ENCODE measurements at places on chromosomes 12 and 14. TPM values are rescaled to one million over a fixed set of nuclear protein-coding genes. Genes with fewer than 3 reads are reported as not detected.
A peak's percentile ranks its signal among the peaks of the same experiment; 100 is the strongest.

Gene ADCY4
- 2.3 TPM for total RNA-seq

Gene LRRC23
- 4.7 TPM for total RNA-seq

Gene TRHDE
- not detected for total RNA-seq

Gene NPFF
- not detected for total RNA-seq

Gene RHOJ
- total RNA-seq: not detected

DNA sequence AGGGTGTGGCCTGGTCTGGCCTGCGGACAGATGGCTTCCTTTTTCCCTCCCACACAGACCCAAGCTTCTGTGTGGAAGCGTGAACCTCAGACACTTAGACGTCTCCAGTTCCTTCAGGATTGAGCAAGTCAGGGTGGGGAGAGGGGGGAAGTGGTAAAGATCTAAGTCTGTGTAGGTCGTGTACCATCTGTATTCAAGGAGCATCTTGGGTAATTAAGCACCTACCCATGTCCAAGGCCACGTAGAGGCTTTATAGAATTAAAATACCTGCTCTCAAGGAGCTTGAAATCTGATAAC, 1.7 kb downstream of the AVIL start:
- H3K4me3 ChIP-seq: no peak overlapping the region
- peaks cover 17% of the 10 kb centered on the region for H3K36me3 ChIP-seq
- H3K27ac ChIP-seq: no peak overlapping the region

- H3K27me3 ChIP-seq: peaks cover 29% of the 10 kb centered on the region
- H3K27ac ChIP-seq: no peak overlapping the region
- peak; percentile 71 for DNase-seq
- H3K4me1 ChIP-seq: peaks cover 7% of the 10 kb centered on the region
- H3K4me3 ChIP-seq: no peak overlapping the region
Measured at GRCh38 chr14:74608959-74609611, 3.0 kb downstream of the LTBP2 start.

DNA sequence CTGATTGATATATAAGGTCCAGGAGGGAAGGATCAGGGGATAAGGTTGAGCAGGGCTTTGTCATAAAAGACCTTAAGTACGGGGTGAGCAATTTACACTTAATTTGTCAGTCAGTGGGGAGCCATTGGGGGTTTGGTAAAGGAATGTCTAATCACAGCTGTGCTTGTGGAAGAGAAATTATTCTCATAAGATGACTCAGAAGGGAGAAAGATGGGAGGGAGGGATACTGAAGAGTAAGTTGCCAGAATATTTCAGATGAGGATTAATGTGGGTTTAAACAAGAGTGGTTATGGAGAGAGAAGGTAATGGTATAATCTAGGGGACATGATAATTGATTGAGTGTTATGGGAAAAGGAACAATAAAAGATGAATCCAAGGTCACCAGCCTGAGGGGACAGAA, 500.1 kb upstream of the CCDC196 start:
- no peak for DNase-seq
- H3K27me3 ChIP-seq: peaks cover 22% of the 10 kb centered on the region
- H3K4me3 ChIP-seq: no peak overlapping the region
- H3K27ac ChIP-seq: no peak overlapping the region

- H3K36me3 ChIP-seq: no peaks in the 10 kb centered on the region
- H3K4me3 ChIP-seq: no peak overlapping the region
- DNase-seq: no peak
- H3K27me3 ChIP-seq: no peaks in the 10 kb centered on the region
- no peak overlapping the region for H3K27ac ChIP-seq
- no peaks in the 10 kb centered on the region for H3K4me1 ChIP-seq
Measured at GRCh38 chr14:100867631-100868315, 35.7 kb downstream of the RTL1 start.

DNA sequence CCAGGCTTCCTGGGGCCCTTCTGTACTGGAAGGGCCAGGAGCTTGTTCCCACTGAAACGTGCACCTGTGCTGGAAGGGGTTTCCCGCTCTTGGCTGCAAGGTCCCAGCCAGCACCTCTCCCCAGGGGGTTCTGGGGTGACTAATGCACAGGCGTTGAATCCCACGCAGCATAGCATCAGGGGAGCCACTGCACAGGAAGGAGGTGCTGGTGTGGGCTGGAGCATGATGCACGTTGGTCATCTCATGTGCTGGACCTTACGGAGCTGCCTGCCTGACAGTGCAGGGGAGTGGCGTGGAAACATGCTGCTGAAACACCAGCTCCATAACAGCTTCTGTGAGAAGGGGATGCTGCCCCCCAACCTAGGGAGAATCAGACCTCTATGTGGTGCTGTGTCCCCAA, 623.0 kb downstream of the AACS start:
- no peak overlapping the region for H3K4me3 ChIP-seq
- no peaks in the 10 kb centered on the region for H3K4me1 ChIP-seq
- H3K36me3 ChIP-seq: no peaks in the 10 kb centered on the region

DNA sequence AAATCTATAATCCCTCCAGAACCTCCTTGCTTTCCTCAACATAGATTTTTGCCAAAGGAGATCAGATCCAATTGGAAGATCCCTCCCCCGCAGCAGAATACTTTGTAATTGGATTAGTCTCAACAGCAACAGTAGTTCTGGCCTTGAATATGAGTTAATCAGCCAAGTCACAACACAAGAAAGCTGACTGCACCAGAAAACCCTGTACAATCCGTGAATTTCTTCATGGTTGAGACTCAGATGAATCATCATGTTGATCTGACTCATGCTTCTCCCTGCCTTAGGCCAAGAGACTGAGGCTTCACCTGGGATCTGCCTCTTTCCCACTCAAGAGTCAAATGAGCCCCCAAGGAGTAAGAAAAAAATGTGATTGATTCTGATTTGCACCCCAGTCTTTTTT, 3.0 kb upstream of the METTL17 start:
- no peak overlapping the region for H3K27ac ChIP-seq
- DNase-seq: no peak
- peaks cover 10% of the 10 kb centered on the region for H3K27me3 ChIP-seq
- peaks cover 12% of the 10 kb centered on the region for H3K4me1 ChIP-seq
- H3K4me3 ChIP-seq: no peak overlapping the region
- peaks cover 14% of the 10 kb centered on the region for H3K36me3 ChIP-seq

GRCh38 chr14:24130380-24130716, at the start of gene FITM1:
Gene FITM1 (plus strand): TSS chr14:24130659. CDS start chr14:24131564, 905 bp downstream.
- H3K27ac ChIP-seq: no peak within 1 kb of the TSS
- no peak within 1 kb of the TSS for H3K4me3 ChIP-seq
- no peak for DNase-seq

DNA sequence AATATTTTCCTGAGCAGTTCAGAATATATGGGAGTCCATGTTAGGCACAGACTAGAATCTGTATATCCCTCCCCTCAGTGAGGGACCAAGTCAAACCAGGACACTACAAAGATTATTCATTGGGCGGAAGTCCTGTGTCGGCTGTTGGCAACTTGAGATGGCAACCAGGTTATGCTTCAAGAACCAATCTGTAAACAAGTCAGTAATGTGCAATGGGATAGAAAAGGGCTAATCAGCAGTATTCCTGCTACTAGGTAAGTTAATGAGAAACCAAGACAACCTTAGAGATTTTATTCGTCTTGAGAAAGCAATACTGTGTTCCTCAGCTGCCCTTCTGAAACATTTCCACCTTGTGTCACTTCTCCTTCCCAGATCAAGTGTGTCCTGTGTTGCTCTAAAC, 26.4 kb downstream of the ARG2 start:
- DNase-seq: no peak
- no peak overlapping the region for H3K27ac ChIP-seq
- H3K4me3 ChIP-seq: no peak overlapping the region

DNA sequence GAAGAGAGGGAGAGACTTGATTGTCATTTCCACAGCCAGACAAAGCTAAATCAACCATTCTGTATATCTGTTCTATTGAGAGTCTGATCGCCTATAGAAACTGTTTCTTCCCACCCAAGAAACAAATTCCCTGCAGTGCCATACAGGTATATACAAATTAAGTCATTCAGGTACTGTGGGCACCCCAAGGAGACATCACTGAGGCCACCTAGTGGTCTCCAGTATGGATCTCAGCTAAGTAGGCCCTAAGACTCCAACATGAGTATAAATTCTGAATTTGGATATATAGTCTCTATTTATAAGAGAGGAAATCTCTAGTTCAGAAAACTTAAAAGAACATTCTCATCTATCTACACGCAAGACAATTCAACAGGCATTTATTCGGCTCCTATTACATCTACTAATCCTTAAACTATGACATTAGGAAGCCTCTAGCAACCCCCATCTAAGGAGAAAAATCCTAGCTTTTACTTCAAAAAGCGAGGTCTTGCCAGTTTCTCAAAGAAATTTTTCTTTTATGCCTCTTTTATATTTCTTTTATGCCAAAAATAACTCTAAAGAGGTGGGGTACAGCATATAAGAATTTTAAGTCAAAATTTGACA, 62.6 kb downstream of the DCAF5 start:
- no peak for DNase-seq
- no peak overlapping the region for H3K27ac ChIP-seq
- peaks cover 16% of the 10 kb centered on the region for H3K4me1 ChIP-seq
- no peak overlapping the region for H3K4me3 ChIP-seq
- no peaks in the 10 kb centered on the region for H3K27me3 ChIP-seq

GRCh38 chr14:38250331-38250730, 5.6 kb downstream of the CLEC14A start:
- H3K4me3 ChIP-seq: no peak overlapping the region
- H3K27ac ChIP-seq: no peak overlapping the region
- peaks cover 17% of the 10 kb centered on the region for H3K27me3 ChIP-seq
- DNase-seq: no peak
- H3K4me1 ChIP-seq: no peaks in the 10 kb centered on the region
- no peaks in the 10 kb centered on the region for H3K36me3 ChIP-seq

DNA sequence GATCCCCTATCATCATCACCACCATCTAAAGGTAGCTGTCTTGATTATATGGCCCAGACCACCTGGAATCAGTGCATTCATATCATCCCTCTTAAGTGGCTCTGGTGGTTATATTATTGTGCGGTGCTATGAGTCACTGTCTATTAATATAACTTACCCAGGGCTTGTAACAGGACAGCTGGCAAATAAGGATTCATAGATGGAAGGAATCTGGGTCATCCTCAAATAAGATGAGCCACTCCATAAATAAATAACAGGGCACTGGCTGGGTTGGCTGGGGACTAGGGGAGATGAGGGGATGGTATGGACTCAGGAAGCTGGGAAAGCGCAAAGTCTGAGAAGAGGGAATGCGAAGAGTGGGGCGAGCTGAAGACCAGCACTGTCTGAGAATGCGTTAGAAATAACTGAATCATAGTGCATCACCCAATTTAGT, 216.1 kb downstream of the NUAK1 start:
- no peak for DNase-seq
- H3K4me1 ChIP-seq: no peaks in the 10 kb centered on the region
- H3K27ac ChIP-seq: no peak overlapping the region

DNA sequence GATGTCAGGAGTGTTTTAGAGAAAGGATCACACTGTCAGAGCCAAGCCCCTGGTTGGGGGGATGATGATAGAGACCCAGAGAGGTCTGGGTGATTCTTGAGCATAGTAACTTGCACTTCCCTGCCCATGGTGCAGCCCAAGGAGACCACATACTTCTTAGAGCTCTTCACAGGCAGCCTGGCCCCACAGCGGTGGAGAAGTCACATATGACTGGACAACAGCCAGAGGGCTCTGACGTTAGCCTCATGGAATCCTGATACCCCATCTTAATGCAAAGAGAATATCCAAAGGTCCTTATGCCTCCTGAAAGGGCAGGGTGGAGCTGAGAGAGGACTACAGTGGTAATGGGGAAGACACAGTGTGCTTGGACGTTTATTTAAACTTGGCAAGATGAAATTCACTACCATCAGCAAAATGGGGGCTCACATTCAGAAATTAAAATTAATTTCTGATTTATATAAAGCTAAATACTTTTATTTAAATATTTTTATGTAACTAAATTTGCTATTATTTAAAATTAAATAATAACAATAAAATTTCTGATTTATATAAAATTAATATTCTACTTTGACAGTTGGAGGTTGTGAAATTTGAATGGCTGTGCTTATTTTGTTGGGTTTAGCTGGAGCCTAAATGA, 131.3 kb downstream of the KTN1 start:
- H3K27me3 ChIP-seq: no peaks in the 10 kb centered on the region
- H3K36me3 ChIP-seq: no peaks in the 10 kb centered on the region
- H3K4me3 ChIP-seq: no peak overlapping the region

DNA sequence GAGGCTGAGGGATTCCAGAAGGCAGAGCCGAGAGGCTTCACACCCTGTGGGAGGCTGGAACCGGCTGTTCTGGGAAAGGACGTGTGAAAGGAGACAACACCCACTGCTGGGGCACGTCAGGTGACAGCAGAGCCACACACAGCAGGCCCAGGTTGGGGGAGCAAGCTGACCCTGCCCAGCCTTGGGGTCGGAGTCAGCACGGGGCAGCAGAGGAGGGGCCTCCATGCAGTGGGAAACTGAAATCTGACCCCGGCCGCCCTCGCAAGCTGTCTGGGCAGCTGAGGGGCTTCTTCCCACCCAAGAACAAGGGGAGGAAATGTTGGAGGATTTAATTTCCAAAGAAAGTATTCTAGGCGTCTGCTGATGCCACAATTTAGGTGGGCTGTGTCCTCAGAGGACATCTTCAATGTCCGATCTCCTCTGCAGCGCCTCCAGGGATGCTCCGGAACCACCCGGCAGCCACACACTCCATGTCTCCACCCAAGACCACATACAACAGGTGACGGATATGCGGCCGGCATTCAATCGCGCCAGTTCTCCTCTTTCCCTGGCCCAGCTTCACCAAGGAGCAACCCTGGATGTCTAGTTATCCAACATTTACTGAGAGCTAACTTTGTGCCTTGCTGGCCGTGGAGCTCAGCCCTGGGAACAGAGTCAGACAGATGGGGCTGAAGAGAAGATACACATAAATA, 30.7 kb downstream of the SNRNP35 start:
- DNase-seq: no peak
- H3K36me3 ChIP-seq: no peaks in the 10 kb centered on the region
- H3K4me3 ChIP-seq: no peak overlapping the region
- no peaks in the 10 kb centered on the region for H3K27me3 ChIP-seq

DNA sequence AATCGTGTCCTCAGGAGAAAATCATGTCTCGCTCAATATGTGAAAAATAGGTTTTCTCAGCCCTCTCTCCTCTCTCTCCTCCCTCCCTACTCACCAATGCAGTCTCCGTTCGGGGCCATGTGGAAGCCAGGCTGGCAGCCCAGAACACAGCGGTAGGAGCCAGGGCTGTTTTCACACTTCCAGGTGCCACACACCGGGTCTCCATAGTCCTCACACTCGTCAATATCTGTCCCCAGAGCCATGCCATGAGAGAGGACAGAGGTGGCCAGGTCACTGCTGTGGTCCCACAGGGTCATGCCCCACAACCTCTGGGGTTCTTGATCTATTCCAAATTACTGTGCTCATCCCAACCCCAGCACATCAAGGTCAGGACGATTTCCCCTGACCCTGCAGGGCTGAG, 13.5 kb downstream of the ISCA2 start:
- no peaks in the 10 kb centered on the region for H3K4me1 ChIP-seq
- DNase-seq: no peak
- no peak overlapping the region for H3K27ac ChIP-seq
- H3K36me3 ChIP-seq: no peaks in the 10 kb centered on the region
- no peaks in the 10 kb centered on the region for H3K27me3 ChIP-seq

DNA sequence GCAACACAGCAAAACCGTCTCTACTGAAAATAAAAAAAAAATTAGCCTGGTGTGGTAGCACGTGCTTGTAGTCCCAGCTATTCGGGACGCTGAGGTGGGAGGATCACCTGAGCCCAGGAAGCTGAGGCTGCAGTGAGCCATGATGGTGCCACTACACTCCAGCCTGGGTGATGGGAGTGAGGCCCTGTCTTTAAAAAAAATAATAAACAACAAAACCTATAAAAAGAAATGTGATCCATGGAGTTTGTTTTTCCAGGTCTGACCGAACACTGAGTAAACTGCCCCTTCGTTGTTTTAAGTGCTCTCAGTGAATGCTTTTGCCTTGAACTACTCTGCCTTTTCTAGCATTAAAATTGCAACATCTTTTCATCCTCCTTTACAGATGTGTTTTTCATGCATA, 76.8 kb downstream of the TESC start:
- H3K36me3 ChIP-seq: peaks cover 3% of the 10 kb centered on the region
- H3K4me3 ChIP-seq: no peak overlapping the region
- H3K27ac ChIP-seq: no peak overlapping the region
- H3K4me1 ChIP-seq: peaks cover 3% of the 10 kb centered on the region

Measured in activated T-helper 2 cell treated with anti-CD3 and anti-CD28 coated beads, Interferon-gamma antibody, Interleukin-2, Interleukin-4, amounts not matched to agents 10 μg/mL and 5 μg/mL and 100 μg/mL, durations not matched to agents 14 hours and 24 hours and 36 hours (primary cell).